NCI-H1436 (cell line): ENCODE measurements at places on chromosomes 13 and 19.

DNA sequence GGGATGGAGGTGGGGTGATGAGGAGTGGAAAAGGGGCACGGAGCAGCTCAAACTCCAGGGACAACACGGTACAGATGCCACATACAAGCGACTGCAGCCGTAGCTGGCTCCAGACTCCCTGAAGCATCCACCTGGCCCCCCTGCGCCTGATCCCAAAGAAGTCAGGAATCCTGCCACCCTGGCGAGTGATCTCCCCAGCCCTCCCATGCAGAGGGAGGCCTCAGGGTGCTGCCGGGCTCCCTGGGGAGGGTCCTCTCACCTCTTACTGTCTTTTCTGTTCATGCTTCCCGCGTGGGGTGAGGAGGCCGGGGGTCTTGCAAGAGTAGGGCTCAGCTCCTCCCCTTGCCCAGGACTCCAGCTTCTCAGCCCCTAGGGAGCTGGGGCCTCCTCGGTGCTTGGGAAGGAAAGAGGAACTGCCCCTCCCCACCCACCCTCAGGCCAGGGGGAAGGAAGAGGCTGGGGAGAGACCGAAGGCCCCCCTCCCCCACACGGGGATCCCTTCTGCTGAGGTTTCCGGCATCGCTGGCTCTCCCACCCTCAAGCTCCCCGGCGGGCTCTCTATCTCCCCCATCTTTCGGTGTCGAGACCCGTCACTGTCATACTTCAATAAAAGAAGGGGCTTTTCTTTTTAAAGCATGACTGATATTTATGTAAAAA is at the start of gene RASGRP4:
TSS of gene RASGRP4 (minus strand) at position 410 of the 657 bp plus-strand sequence. CDS start at position 282, 128 bp downstream.
- DNase-seq: no peak

- no peak for DNase-seq
Observed at GRCh38 chr13:89029062-89029461, 1357.9 kb downstream of the SLITRK5 start.

GRCh38 chr13:28564030-28564429 is 69.1 kb upstream of the FLT1 start:
- no peak for DNase-seq

- DNase-seq: no peak
Observed at GRCh38 chr13:105097521-105097920, 1437.9 kb downstream of the EFNB2 start.

DNA sequence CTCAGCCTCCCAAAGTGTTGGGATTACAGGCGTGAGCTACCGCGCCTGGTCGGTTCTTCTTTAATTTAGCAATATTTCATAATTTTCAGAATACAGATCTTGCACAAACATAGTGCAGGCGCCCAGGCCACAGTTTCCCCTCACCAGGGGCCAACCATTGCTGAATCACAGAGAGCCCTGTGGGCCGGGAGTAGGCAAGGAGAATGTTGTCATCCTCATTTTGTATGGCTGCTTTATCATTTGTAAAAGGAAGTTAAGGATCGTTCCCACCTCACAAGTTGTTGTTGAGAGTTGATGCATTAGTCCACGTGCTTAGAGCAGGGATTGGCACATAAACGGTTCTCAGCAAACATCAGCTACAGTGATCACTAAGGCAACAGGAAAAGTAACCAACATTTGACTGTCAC is 30.2 kb downstream of the MEIS3 start:
- no peak for DNase-seq

GRCh38 chr13:47306991-47307390 is 410.1 kb upstream of the HTR2A start:
- no peak for DNase-seq

DNA sequence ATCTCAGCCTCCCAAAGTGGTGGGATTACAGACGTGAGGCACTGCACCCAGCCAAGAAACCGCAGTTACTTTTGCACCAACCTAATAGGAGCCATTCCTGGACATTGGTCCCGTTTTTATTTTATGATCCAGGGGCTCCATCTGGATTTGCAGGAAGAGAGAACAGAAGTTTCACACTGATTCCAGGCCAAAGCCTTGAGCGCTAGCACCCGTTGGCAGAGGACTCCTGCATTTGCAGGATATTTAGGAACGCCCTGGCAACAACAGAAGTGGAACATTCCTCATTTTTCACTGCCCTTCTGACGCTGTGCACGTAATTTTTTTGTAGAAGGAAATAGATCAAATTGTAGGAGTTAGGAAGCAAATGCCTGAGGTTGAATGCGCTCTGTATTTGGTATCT is 11.7 kb upstream of the SULT2A1 start:
- no peak for DNase-seq

DNA sequence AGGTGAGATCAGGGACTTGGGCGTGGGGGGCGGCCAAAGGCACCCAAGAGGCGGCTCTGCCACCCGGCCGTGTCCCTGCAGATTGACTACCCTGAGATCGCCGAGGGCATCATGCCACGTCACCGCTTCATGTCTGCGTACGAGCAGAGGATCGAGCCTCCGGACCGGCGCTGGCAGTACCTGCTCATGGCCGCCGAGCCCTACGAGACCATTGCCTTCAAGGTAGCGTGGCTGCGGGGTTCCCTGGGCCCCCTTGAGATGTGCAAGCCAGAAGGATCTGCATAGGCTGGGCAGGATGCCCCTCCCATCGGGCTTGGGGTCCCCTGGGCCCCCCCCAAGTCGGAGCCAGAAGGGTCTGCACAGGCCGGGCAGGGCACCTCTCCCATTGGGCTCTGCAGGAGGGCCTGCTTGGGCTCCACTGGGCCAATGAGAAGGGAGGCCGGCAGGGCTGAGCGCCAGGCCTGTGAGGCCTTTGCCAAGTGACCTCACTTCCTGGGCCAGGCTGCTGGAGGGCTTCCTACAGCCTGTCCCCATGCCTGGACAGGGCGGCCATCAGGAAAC is 2.2 kb upstream of the AMH start:
- no peak for DNase-seq

- DNase-seq: no peak
Observed at GRCh38 chr19:11539495-11540365, 1.1 kb downstream of the CNN1 start.

- no peak for DNase-seq
Observed at GRCh38 chr13:59408738-59409137, 755.0 kb downstream of the DIAPH3 start.

DNA sequence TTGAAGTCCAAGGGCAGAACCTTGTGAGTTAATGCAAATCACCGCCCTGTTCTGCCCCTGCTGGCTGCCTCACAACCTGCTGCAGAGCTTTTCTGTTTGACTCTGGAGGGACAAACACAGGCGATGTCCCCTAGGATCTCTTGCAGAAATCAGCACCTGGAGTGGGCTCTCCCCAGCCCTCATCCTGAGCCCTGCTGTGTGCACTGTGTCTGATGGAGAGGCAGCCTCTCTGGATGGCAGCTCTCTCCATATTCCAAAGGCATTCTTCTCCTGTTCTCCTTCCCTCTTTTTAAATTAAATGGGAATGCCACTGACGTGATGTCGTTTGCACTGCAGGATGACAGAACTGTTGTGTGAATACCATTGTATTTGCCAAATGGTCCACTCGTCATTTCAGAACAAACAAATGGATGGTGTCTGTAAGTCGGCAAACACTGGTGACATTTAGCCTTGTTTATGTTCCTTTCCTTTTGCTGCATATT is 184.1 kb downstream of the ZNF536 start:
- DNase-seq: peak; percentile 20

- no peak for DNase-seq
Observed at GRCh38 chr13:50449465-50449864, 394.0 kb downstream of the DLEU7 start.

- DNase-seq: no peak
Observed at GRCh38 chr19:47509170-47509847, 5.6 kb downstream of the NAPA start.

GRCh38 chr13:93249364-93250306 is 23.0 kb downstream of the GPC6 start:
- DNase-seq: no peak

- no peak for DNase-seq
Observed at GRCh38 chr13:98706446-98707110, 45.9 kb downstream of the SLC15A1 start.

GRCh38 chr13:95032121-95032520 is 269.1 kb downstream of the ABCC4 start:
- no peak for DNase-seq

DNA sequence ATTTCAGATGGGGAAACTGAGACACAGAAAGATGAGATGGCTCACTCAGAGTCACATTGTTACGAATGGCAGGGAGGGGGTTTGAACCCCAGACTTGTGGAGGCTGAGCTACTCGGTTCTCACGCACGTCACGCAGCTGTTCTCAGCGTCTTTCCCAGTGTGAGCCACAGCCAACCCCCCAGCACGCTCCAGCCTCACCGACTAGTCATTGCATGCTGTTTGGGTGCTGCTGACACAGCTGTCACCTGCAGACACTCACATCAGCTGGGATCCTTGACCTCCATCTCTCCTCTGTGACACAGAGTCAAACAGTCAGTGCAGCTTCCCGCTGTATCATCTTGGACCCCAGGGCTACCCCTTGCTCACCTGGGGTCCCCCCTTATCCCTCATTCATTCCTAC is 2.4 kb upstream of the NCAN start:
- DNase-seq: no peak

DNA sequence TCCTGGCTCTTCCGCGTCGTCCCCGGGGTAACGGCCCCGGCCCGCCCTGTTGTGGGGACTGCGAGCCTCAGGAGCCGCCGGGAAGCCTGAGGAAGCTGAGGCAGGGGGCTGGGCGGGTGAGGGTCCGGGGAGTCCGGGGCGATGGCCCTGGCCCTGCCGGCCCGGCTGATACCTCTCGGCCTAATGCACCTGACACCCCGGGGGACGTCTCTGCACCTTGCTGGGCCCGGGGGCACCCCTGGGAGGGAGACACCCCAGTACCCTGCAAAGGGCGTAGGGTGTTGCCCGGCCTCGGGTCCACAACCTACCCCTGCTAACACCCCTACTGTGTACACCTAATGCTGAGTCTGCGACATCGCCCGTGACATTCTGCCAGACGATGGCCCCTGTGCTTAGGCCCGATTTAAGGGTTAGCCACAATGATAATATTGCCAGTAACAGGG is 410 bp downstream of the PIN1 start:
- no peak for DNase-seq

DNA sequence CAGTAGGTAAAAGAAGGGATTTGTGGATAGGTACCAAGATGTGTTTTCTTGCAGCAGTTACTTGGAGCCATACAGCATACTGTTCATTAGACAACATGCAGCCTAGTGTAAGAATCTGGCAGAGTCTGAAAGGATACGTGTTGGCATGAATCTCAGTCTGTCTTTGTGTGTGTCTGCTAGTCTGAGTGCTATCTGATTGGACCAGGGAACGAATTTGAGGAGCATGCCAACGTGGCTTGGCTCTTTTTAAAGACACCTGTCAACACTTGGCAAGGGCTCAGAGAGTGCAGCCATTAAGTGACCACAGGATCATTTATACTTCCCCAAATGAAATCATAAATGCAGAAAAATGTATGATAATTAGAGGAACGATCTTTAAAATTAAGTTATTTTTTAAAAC is 27.6 kb upstream of the ATXN8OS start:
- no peak for DNase-seq

GRCh38 chr19:34118879-34119748 is 53.2 kb upstream of the LSM14A start:
- DNase-seq: no peak

DNA sequence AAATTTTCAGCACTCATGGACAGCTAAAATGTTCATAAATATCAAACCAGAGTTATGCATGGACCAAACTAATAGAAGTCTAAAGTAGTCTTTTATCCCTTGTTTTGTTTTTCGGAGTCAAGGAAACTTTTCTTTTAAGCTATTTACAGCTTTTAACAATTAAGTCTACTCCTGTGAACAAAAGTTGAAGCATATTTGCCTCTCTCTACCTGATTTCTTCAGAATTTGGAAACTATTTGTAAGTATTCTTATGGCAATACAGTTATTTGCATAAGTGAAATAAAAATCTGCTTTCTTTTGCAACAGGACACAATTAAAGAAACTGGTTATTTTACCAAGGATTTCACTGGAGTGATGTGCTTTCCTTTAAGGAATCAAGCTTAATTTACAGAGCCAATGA is 47.1 kb upstream of the ANKRD10 start:
- DNase-seq: no peak

GRCh38 chr19:16522559-16523377 is 19.5 kb downstream of the CHERP start:
- DNase-seq: no peak

GRCh38 chr13:105997581-105998550 is 537.6 kb downstream of the EFNB2 start:
- no peak for DNase-seq

GRCh38 chr19:2542341-2543069 is 66.6 kb downstream of the GADD45B start:
- DNase-seq: no peak

DNA sequence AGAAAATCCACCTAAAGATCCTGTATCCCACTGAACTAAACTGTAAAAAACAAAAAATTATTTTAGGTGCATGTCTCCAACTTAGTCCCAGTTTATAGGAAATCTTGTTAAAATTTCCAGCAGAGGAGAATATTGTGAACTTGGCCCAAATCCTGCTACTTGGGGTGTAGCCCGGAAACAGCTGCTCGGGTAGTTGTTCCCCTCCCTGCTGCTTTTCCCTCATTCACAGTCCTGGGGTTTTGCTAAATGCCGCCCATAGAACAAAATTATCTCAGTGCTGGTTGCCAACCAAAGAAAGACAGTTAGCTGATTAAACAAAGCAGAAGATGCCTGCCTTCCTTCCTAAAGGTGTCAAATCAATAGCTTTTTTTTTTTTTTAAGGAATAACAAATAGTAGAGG is 330.5 kb upstream of the KLF12 start:
- DNase-seq: no peak

GRCh38 chr19:34295103-34295502 is 40.7 kb downstream of the GARRE1 start:
- no peak for DNase-seq

DNA sequence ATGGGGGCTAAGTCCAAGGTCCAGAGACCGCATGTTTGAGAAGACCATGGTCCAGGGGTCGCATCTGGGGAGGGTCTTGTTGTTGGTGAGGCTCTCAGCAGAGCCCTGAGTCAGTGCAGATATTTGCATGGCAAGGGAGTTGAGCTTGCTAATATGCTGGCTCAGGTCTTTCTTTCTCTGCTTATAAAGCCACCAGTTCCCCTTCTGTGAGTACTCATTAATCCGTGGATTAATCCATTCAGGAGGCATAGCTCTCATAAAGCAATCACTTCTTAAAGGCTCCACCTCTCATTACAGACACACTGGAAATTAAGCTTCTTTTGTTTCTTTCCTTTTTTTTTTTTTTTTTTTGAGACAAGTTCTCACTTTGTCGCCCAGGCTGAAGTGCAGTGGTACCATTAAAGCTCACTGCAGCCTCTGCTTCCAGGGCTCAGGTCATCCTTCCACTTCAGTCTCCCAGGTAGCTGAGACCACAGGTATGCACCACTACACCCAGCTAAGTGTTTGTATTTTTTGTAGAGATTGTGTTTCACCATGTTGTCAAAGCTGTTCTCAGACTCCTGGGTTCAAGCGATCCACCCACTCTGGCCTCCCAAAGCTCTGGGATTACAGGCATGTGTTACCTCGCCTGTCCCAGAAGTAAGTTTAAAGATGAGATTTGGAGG is 216.4 kb downstream of the SLITRK5 start:
- no peak for DNase-seq

- DNase-seq: no peak
Observed at GRCh38 chr13:19713186-19713965, 69.4 kb downstream of the PSPC1 start.

GRCh38 chr19:3123956-3124355 is 11.9 kb upstream of the GNA15 start:
- DNase-seq: no peak

- DNase-seq: no peak
Observed at GRCh38 chr13:112150352-112150751, 83.4 kb downstream of the SOX1 start.
